ENCODE measurements at places on chromosomes 2 and 18.

DNA sequence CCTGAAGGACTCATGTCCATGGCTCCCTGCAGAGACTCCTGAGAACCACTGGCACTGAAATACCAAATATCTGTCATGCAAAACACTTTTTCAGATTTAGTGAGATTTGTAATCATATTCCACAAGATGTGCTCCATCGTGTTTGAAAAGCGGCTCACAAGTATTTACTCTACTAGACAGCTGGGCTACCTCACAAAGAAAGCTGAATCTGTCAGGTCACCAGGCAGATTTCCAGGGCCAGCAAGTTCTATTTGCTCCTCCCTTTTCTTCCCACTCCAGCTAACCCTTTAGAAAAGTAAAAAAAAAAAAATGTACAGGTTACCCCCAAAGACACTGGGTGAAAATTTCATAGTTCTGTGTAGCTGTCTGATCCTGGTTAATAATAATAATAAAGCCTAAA lies 22.9 kb downstream of the WIPF1 start:
- DNase-seq: no peak

DNA sequence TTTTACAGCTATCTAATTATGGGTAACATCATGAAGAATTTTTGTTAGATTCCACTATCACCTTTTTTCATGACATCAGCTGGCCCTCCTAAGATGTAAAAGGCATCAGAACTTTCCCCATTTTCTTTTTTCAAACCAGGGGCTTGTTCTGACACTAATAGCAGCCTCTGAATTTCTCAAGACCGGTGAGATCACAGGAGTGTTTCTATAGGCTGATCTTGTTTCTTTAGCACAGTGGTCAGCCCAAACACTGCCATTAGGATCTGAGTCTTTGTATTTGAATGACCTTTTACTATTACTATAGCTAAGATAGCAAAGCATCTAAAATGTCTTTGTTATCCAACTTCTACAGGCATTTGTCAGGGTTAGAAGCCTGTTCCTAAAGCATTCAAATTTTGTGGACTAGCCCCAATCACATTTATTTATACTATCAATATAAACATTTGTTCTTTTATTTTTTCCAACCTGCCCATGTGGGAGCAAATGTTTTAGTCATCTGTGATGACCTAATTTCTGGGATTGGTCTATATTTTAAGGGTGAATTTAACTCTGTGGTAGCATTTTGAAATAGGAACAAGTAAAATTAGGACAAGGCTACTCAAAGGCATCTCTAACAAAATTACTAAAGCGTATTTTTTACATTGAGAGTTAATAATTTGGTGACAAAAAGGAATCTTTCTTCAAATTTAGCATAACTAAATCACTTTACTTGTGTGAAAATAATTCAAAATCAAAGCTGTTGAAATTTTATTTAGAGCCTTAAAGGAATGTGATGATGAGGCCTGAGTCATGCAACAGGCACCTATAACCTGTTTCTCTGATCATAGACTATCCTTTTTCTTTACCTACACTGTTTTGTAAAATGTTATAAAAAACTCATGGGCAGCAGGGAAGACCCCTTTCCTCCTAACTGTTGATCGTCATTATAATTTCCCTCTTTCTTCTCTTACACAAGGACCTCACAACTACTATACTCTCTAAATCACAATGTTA lies 39.3 kb downstream of the ZAP70 start:
- peak; percentile 53 for DNase-seq

- no peak for DNase-seq
These were observed 74.2 kb downstream of the NCAPH start for GRCh38 chr2:96409820-96410164.

DNA sequence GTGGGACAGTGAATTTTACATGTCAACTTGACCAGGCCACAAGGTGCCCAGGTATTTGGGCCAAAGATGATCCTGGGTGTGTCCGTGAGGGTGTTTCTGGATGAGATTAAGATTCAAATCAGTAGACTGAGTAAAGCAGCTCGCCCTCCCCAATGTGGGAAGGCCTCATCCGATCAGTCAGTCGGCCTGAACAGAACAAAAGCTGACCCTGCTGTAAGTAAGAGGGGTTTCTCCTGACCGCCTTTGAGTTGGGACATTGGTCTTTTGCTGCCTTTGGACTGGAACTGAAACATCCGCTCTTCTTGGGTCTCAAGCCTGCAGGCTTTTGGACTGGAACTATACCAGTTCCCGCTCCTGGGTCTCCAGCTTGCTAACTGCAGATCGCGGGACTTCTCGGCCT lies 233.3 kb downstream of the KLHL29 start:
- no peak for DNase-seq

- DNase-seq: no peak
These were observed 29.7 kb upstream of the TXNDC2 start for GRCh38 chr18:9856092-9856491.

DNA sequence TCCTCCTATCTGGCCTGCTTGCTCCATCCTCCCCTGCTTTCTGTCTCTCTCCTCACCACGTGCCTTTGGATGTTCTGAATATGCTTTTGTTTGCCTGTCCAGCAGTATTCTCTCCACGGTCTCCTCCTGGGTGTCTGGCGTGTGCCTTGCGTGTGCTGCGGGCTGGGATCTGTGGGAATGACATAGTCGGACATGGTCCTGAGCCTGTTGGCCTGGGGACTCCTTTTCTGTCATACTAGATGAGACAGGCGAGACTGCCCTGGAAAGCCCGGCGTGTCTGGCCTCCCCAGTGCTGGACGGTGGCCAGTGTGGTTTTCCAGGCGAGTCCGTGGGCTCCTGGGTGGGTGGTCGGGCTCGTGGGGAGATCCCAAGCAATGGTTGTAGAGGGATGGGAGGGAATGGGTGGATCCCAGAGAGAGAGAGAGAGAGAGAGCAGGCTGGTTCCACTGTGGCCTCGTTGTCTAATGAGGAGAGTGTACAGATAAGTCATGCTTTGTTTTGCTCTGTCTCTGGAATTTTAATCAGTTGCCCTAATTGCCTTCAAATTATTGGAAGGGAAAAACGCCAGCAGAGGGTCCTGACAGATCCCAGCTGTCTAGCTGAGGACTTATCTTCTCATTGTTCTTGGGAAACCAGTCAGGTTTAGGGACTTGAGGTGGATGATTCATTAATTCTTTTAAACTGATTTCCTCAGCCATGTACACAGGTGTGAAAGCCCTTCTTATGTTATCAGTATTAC lies 58.3 kb downstream of the HPCAL1 start:
- DNase-seq: no peak

DNA sequence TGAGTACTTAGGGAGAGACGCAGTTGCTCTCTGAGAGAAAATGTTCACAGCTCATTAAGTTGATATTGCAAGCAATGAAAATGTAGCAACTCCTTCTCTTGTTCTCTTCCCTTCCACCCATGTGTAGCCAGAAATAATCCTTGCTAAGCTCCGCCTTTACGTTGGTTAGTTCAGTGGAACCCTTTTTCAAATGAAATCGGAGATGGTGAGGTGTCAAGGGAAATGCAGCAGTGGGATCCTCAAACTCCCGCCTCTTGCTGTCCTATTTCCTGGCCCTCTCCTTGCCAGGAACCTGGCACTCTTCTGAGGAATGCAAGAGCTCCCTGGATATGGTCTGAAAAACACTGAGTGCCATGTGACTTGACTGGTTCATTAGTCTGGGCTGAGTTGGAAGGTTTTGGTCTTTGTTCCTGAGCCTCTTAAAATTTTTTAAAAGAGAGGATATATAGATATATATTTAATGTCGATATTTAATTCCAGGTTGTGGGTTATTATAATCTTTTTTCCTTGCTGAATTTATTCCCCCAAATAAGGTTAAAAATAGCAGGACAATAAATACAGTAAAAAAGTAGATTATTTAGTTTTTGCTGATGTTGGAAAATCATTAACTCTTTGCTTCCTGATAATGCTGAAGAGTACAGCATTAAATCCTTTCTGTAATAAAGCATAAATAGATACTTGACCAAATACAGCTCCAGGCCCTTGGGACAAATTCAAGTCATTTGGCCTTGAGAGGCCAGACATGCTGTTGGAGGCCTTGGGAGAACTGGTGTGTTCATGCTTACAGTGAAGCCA lies 116.2 kb downstream of the EML6 start:
- no peak for DNase-seq

GRCh38 chr2:241648453-241648852 lies 11.0 kb downstream of the ATG4B start:
- DNase-seq: no peak

GRCh38 chr2:18604531-18604885 lies 15.1 kb upstream of the NT5C1B start:
- no peak for DNase-seq

- DNase-seq: no peak
These were observed 228.3 kb downstream of the RNF152 start for GRCh38 chr18:61664419-61665084.

- DNase-seq: peak; percentile 68
These were observed 86.6 kb downstream of the ASB1 start for GRCh38 chr2:238513346-238513745.

GRCh38 chr2:70984228-70984575 lies 5.8 kb downstream of the ANKRD53 start:
- no peak for DNase-seq

DNA sequence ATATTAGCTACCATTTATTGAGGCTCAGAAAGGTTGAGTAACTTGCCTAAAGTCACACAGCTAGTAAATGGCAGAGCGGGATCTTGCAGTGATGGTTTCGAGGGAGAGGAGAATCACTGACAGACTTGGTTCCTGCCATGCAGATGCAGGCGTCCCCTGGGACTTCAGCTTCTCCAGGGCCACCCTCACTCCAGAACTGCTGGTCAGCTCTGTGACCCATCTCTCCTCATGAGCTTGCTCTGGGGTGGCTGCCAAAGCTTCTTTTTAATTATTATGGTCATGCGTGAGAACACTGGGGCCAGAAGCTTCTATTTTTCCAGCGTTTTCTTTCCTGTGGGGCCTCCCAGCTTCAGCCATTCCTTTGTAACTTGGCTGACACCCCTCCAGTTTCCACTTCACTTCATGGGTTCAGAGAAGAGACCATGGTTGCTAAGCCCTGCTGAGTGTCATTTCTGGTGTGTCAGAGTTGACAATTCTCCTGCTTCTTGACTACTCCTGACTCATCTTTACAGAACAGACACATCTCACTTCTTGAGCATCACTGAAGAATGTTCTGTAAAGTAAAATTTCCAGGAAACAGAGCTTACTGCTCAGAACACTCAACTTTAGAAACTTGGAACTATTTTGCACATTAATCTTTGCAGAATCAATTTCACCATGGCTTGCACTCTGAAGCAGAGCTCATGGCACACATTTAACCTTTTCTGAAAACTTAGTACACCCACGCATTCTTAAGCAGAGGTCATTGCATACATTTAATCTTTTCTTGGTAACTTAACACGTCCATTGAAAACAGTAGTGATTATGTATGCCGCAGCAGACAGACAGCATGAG lies 70.4 kb downstream of the IL1R2 start:
- peak; percentile 39 for DNase-seq

GRCh38 chr2:84906108-84906899 lies 848 bp downstream of the TMSB10 start:
- DNase-seq: no peak

- DNase-seq: peak; percentile 25
These were observed 32.9 kb upstream of the POMC start for GRCh38 chr2:25201265-25201664.

- DNase-seq: no peak
These were observed 464 bp downstream of the COL4A4 start for GRCh38 chr2:227163485-227163997.

GRCh38 chr18:37698508-37699040 lies 133.0 kb upstream of the CELF4 start:
- DNase-seq: no peak

- DNase-seq: no peak
These were observed 76.2 kb downstream of the DCDC2C start for GRCh38 chr2:3779496-3780049.

GRCh38 chr2:133667085-133667484 lies 98.8 kb upstream of the NCKAP5 start:
- DNase-seq: peak; percentile 82

GRCh38 chr2:12412898-12413305 lies 303.8 kb upstream of the TRIB2 start:
- no peak for DNase-seq

GRCh38 chr2:60867007-60867406 lies 14.4 kb upstream of the REL start:
- DNase-seq: no peak

DNA sequence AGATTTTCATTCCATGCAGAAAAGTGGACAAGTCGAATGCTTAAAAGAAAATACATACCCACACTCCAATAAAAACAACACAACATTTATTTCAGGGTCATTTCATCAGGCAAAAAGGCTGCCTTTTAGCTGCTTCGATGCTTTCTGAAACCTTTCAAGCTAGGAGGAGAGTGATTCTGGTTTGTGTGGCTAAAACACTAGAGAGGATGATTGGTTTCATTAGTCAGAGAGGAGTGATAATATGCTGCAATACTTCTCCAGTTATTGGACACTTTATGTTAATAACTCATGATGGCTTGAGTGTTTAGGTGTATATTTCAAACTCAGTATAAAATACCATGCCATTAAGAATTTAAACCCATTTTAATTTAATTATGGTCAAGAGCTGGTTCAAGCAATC lies 614.0 kb downstream of the SLC4A3 start:
- DNase-seq: no peak

DNA sequence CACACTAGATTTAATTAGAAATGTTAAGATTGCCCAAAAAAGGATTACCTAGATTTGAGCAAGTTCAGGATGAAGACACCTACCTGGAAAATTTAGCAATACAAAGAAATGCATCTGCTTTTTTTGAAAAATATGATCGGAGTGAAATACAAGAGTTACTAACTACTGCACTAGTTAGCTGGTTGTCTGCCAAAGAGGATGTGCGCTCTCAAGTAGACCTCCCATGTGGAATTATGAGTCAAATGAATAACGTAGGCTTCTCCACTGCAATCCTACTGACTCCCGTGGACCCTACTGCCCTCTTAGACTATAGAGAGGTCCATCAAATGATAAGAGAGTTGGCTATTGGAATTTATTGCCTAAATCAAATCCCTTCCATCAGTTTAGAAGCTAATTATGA lies 2.0 kb downstream of the ANKAR start:
- no peak for DNase-seq

GRCh38 chr18:10727477-10727876 lies 201.7 kb downstream of the NAPG start:
- DNase-seq: no peak

- DNase-seq: no peak
These were observed 5.2 kb upstream of the SIX3 start for GRCh38 chr2:44936275-44936674.

- DNase-seq: peak; percentile 85
These were observed 73.0 kb upstream of the YWHAQ start for GRCh38 chr2:9703701-9704221.

DNA sequence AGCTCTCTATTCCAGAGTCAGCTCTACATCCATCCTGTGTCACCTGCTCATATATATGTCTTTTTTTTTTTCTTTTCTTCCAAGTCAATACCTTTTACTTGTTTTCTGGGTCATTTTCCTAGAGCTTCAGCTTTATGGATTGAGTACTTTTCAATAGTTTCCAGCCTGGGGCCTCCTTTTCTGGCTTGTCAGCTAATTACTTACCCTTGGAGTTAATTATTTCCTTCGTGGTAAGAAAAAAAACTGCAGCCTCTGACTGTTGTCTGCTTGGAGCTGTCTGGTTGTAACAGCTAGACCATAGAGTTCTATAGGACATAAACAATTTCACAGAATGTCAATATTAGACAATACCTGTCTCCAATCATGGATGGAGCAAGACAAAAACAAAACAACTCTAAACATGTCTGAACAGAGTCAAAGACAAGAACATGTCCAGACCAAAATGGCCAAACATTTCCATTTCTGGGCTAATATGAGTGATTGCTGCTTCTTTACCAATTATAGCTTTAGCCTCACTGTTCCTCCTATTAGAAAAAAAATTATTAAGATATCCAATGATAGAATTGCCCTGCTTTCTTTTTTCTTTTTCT lies 643.1 kb downstream of the SLC4A3 start:
- no peak for DNase-seq

GRCh38 chr2:202944408-202944807 lies 32.3 kb downstream of the CARF start:
- peak; percentile 48 for DNase-seq

All from PC-3 (cell line).